ENCODE measurements at places on chromosomes 3 and 15.

DNA sequence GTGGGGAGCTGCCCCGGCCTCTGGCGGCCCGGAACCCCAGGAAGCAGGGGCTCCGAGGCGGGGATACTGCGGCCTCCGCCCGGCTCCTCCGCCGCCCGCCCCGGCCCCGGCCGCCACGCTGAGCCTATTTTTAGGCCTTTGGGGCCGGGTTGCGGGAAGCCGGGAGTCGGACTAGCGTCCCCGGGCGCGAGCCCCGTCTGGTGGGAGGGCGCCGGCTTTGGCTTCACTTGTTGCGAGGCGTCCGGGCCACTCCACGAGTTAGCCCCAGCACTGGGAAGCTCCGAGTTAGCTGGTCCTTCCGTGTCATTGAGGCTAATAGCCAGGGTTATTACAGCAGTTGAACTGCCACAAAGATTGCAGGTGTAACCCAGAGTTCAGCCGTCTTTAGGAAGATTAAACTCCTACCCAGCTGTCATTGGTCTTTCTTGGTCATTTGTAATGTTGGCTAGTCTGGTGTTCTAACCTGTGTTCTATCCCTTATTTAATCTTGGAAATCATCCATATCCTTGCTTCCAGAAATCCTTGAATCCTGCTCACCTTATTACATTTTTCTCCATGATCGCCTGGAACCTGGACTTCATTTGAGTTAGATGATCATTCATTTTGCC lies 791 bp downstream of the GYG1 start:
- no peak for DNase-seq

- DNase-seq: no peak
Observed at GRCh38 chr3:191682961-191683360, 222.0 kb downstream of the PYDC2 start.

GRCh38 chr3:153673853-153674252 lies 447.3 kb upstream of the ARHGEF26 start:
- no peak for DNase-seq

GRCh38 chr15:79846539-79846938 lies 50.3 kb downstream of the MTHFS start:
- no peak for DNase-seq

- no peak for DNase-seq
Observed at GRCh38 chr3:57152151-57153143, 12.7 kb downstream of the IL17RD start.

DNA sequence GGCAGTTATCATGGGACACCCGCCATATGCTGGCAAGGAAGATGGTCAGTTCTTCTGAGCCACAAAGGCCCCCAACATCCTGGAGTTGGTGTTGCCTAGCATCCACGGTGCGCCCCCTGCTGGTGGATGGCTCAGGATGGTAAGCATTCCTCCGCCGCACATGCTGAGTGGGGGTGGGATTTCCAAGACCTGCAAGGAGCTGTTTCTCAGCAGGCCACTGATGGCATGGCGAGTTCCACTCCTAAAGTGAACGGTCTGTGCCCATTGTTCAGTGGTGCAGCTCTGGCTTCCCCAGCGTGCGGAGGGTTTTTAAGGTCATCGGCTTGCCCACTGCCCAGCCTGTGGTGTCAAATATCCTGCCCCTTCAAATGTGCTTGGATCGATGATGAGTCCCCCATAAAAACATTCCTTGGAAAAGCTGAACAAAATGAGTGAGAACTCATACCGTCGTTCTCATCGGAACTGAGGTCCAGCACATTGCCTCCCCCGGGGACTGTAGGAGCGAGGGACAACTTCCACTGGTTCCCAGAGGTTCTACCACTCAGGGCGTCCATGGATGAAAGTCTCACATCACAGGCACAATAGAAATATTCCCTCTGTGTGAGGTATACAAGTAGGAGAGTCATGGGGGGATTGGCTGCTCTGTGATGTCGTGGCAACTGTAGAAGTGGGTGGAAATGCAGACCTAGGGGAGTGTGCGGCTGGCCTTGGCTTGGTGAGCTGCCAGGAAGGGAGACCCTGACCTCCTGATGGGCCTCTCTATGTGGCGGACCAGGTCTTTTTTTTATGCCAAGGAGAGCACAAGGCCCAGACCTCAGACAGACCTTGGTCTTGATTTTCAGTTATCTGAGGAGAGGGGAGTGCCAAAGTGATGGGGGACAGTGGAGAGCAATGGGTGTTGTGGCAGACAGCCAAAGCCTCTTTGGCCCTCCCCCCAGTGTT lies 102.0 kb downstream of the SNRPN start:
- DNase-seq: no peak

DNA sequence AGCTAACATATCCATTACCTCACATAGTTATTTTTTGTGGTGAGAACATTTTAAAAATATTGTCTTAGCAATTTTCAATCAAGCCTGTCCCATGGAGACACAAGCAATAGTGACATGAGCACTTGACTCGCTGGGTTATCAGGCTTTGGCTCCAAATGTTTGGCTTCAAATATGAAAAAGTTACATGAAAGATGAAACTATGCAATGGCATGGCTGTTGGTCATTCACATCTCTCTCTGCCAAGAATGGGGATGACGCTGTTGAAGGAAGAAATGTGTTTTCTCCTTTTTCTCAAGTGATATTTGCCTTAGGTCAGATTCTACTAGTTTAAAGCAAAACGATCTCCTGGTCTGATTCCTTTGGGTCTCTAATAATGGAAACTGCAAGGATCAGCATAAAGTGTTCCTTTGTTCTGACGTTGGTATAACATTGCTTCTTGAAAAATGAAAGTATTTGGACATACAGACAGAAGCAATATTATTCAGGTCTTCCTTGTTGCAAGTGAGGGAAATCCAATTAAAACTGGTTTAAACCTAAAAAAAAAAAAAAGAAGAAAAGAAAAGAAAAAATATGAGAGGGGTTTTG lies 71.2 kb downstream of the SSUH2 start:
- no peak for DNase-seq
